Ascending aorta (tissue), 2 donors: ENCODE measurements at places on chromosomes 12 and 14. TPM values are rescaled to one million over a fixed set of nuclear protein-coding genes. Genes with fewer than 3 reads are reported as not detected.
A peak's percentile ranks its signal among the peaks of the same experiment; 100 is the strongest.

GRCh38 chr14:75312341-75312740 lies 33.7 kb downstream of the FOS start:
- peaks cover 13% of the 10 kb centered on the region for H3K4me1 ChIP-seq
- H3K36me3 ChIP-seq, result no peaks in the 10 kb centered on the region
- no peak overlapping the region for H3K27ac ChIP-seq
- DNase-seq, result no peak
- H3K27me3 ChIP-seq, result no peaks in the 10 kb centered on the region
- H3K4me3 ChIP-seq, result no peak overlapping the region

Gene B4GALNT3
- 10.4 TPM for total RNA-seq

DNA sequence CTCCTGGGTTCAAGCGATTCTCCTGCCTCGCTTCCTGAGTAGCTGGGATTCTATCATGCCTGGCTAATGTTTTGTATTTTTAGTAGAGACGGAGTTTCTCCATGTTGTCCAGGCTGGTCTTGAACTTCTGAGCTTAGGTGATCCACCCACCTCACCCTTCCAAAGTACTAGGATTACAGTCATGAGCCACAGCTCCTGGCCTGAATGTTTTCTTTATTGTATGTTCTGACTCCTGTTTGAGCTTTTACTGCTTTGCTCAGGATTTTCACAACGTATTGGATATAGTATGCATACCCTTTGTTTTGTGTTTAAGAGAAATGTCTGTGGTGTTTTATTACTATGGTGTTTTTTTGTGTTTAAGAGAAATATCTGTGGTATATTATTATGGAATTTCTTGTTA lies 37.2 kb downstream of the ATF7IP start:
- DNase-seq, result no peak
- no peak overlapping the region for H3K27ac ChIP-seq
- no peak overlapping the region for H3K4me3 ChIP-seq

GRCh38 chr12:6171409-6172015 lies 28.7 kb upstream of the CD9 start:
- H3K27ac ChIP-seq, result no peak overlapping the region
- H3K36me3 ChIP-seq, result no peaks in the 10 kb centered on the region
- no peak for DNase-seq
- no peak overlapping the region for H3K4me3 ChIP-seq
- H3K27me3 ChIP-seq, result no peaks in the 10 kb centered on the region

DNA sequence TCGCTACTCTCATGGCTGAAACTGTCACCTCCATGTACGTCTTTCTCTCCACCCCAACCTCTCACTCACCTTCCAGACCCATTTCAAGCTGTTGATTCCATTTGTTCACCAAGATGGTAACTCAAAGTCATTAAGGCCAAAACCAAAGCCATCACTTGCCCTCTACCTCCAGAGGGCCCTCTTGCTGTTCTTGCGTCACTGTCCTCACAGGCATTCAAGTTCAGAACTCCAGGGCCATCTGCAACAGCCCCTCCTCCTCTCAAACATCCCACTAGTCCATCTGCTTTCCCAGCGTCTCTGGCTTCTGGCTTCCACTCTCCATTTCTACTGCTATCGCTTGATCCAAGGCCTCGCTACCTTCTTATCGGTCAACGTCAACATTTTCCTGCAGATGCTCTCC lies 74.5 kb downstream of the VWF start:
- no peaks in the 10 kb centered on the region for H3K27me3 ChIP-seq
- H3K36me3 ChIP-seq, result no peaks in the 10 kb centered on the region
- DNase-seq, result no peak
- H3K27ac ChIP-seq, result peak overlapping the region; percentile 61

DNA sequence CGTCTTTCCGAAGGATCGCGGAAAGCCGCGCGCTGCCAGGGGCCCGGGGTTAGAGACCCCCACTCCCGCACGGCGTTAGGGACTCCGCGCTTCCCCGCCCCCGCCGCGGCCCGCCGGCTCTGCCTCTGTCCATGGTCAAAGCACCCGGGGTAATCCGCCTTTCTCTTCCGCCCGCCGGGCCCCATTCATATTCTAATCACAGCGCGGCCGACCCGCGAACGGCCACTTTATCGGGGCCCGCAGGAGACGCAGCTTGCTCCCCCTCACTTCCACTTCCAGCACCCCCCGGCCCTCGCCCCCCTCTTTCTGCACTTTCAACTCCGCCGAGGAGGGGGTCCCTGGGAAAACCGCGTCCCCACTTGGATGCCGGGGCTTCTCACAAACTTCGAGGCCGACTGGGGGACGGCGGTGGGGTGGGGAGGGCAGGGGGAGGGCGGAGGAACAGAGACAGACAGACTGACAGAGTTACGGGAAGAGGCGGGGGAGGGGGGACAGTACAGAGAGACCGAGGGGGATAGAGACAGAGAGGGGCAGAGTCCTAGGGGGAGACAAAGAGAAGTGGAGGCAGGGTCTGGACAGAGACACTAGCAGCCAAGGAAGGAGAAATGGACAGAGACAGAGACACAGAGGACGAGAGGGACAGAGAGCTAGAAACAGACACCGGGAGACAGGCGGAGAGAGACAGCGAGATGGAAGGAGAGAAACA lies 1.1 kb upstream of the RFX4 start:
- H3K36me3 ChIP-seq, result no peaks in the 10 kb centered on the region
- DNase-seq, result no peak
- H3K27ac ChIP-seq, result no peak overlapping the region
- H3K4me3 ChIP-seq, result peak overlapping the region; percentile 11
- H3K27me3 ChIP-seq, result peaks cover 14% of the 10 kb centered on the region

Gene ARHGDIB
- 87.1 TPM for total RNA-seq

DNA sequence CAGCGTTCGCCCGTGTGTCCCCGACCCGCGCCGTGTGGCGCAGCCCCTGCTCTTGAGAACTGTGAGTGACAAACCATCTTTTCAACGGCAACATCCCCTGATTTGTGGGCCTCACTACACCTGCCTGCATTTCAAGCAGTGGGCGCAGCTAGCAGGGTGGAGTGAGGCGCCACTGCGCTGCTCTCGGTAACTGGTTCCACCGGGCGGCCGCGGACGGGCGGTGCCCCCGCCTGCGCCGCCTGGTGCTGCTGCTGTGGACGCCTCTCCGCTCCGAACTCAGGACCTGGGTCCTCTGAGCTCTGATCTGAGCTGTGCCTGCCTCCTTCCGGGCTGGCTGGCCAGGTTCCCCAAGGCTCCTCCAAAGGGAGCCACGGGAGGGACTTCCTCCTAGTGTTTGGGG lies 5.9 kb upstream of the DEGS2 start:
- H3K36me3 ChIP-seq, result no peaks in the 10 kb centered on the region
- H3K4me1 ChIP-seq, result peaks cover 4% of the 10 kb centered on the region
- no peak for DNase-seq
- no peak overlapping the region for H3K27ac ChIP-seq
- peaks cover 5% of the 10 kb centered on the region for H3K27me3 ChIP-seq

Gene CYP46A1
- not detected for total RNA-seq

DNA sequence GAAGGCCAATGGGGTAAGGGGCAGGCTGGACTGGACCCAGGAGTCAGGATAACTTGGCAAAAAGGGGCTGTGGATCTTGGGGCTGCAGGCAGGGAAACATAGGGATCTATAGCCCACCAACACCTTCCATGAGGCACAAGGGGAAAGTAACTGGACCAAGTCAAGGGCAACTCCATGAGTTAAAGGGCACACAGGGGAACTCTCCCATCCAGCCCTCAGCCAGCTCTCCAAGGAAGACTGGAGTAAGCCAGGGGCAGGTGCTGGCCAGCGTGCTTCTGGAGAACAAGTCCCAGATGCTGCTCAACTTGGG lies 31.3 kb upstream of the ZFP36L1 start:
- H3K27ac ChIP-seq, result no peak overlapping the region
- no peaks in the 10 kb centered on the region for H3K36me3 ChIP-seq
- DNase-seq, result no peak
- H3K4me3 ChIP-seq, result no peak overlapping the region

DNA sequence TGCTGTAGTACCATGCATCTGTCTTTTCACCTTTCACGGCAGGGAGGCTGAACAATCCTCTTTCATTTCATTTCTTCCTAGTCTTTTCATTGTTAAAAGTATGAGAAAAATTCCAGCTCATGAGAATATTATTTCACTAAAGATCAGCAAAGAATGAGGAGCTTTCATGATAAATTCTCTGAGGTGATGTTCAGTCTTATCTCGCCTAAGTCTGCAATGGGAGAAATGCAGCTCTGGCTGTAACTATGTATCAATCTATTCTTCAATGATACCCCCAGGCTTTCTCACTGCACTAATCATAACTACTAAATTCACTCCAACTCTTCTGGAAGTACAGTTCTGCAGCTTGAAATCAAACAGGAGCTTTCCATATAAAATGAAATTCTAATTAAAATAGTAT lies 15.7 kb downstream of the FOXG1 start:
- peaks cover 8% of the 10 kb centered on the region for H3K4me1 ChIP-seq
- no peaks in the 10 kb centered on the region for H3K36me3 ChIP-seq
- no peak overlapping the region for H3K27ac ChIP-seq

- no peak overlapping the region for H3K4me3 ChIP-seq
- H3K27me3 ChIP-seq, result no peaks in the 10 kb centered on the region
- H3K36me3 ChIP-seq, result no peaks in the 10 kb centered on the region
- DNase-seq, result no peak
- no peak overlapping the region for H3K27ac ChIP-seq
These were observed 21.2 kb upstream of the ELK3 start for GRCh38 chr12:96172981-96173380.

Gene RILPL2
- total RNA-seq, result 7.2 TPM

GRCh38 chr14:62117010-62117750 lies 355.0 kb downstream of the SNAPC1 start:
- DNase-seq, result peak; percentile 67
- no peaks in the 10 kb centered on the region for H3K4me1 ChIP-seq
- H3K4me3 ChIP-seq, result peak overlapping the region; percentile 9

DNA sequence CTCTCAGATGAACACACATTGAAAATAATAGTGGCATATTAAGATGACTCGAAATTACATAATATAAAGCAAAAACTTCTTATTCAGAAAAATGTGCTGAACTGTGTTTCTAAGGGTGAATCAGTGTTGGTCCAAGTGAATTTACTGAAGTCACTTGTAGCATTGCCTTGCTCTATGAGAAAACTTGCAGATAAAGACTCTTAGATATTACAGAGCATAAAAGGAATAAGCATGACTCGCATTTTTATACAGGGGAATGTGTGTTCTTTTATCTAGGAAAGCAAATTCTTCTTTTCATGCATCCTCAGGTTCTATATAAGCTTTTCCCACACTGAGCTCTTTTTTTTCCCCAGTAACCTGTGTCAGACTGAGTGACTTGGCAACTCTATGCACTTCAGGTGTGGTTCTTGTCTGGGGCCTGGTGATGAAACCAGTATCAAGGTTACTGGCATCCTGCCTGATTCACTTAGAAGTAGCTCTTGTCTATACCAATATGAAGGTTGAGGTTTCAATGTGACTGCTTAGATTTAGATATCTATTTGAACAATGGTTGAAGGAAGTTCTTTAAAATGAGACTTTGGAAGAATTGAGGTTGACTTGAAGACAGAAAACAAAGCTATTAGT lies 76.1 kb downstream of the OTOGL start:
- H3K27ac ChIP-seq, result no peak overlapping the region
- no peak overlapping the region for H3K4me3 ChIP-seq
- no peaks in the 10 kb centered on the region for H3K27me3 ChIP-seq
- no peaks in the 10 kb centered on the region for H3K4me1 ChIP-seq
- no peak for DNase-seq

Gene WIF1
- not detected for total RNA-seq

DNA sequence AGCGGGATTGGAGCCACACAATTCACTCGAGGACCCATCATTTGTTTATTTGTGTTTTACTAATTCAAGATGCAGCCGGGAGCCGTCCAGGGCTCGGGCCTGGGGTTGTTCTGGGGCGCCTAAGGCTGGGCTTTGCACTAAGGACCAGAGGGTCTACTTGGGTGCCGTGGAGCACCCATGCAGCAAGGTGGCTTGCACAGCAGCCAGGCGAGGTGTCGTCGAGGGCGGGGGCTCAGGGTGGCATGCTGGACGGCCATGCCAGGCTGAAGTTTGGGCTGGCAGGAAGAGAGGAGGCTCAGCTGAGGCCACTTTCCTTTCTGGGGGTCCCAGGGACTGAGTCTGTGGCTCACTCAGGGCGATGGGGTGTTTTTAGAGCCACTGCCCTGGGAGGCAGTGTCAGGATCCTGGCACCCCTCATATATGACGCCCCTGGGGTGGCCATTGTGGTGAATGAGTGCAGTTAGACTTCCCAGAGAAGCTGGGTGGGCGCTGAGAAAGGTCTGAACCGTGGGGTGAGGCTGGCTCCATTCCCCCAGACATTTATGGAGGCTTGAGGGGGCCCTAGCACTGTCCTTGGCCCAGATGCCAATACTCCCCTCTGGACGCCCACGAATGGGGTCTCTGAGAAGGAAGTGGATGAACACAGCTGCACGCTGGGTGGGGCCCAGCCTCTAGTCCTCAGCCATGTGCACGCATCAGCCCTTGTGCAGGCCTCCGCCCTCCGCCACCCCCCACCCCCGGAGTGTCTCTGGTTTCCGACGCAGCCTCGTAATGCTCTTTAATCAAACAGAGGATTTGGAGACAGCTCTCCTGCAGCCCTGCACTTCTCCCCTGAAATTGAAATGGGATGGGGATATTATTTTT lies 11.3 kb downstream of the MEG3 start:
- no peaks in the 10 kb centered on the region for H3K27me3 ChIP-seq
- H3K4me3 ChIP-seq, result no peak overlapping the region
- H3K36me3 ChIP-seq, result no peaks in the 10 kb centered on the region
- no peaks in the 10 kb centered on the region for H3K4me1 ChIP-seq
- H3K27ac ChIP-seq, result no peak overlapping the region
- DNase-seq, result no peak

Gene RPL36AL
- total RNA-seq, result 21.3 TPM

GRCh38 chr14:73260574-73260973 lies 23.3 kb downstream of the PAPLN start:
- H3K4me3 ChIP-seq, result no peak overlapping the region

DNA sequence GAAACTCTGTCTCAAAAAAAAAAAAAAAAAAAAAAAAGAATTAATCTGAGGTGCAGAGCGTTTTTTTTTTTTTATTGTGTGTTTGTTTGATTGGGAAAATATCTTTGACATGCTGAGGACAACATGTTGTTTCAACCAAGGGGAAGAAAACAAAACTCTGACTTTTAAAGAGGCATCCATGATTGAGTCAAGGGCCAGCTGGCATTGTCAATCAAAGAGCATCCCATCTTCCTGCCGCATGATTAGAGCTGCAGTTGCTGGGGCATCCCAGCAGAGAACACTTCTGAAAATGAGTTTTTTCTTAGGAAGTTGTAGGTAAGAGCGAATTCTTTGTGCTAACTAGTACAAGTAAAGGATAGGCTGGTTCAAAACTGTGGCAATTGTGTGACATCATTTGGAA lies 200.9 kb upstream of the DAAM1 start:
- H3K4me3 ChIP-seq, result no peak overlapping the region
- H3K27me3 ChIP-seq, result no peaks in the 10 kb centered on the region
- H3K27ac ChIP-seq, result no peak overlapping the region
- H3K36me3 ChIP-seq, result no peaks in the 10 kb centered on the region

Gene FSCB
- not detected for total RNA-seq

GRCh38 chr12:62776997-62777396 lies 158.0 kb downstream of the PPM1H start:
- H3K27me3 ChIP-seq, result no peaks in the 10 kb centered on the region
- no peaks in the 10 kb centered on the region for H3K4me1 ChIP-seq
- DNase-seq, result no peak
- H3K36me3 ChIP-seq, result no peaks in the 10 kb centered on the region
- H3K27ac ChIP-seq, result no peak overlapping the region

GRCh38 chr12:29816874-29817725 lies 33.4 kb upstream of the TMTC1 start:
- no peaks in the 10 kb centered on the region for H3K36me3 ChIP-seq
- no peaks in the 10 kb centered on the region for H3K27me3 ChIP-seq
- no peak overlapping the region for H3K27ac ChIP-seq
- H3K4me1 ChIP-seq, result no peaks in the 10 kb centered on the region
- H3K4me3 ChIP-seq, result no peak overlapping the region

- no peaks in the 10 kb centered on the region for H3K4me1 ChIP-seq
- no peaks in the 10 kb centered on the region for H3K27me3 ChIP-seq
- no peaks in the 10 kb centered on the region for H3K36me3 ChIP-seq
- H3K4me3 ChIP-seq, result no peak overlapping the region
- H3K27ac ChIP-seq, result no peak overlapping the region
These were observed 64.9 kb downstream of the NDUFA12 start for GRCh38 chr12:94938583-94938982.
